ENCODE measurements at places on chromosomes 11 and 22.

DNA sequence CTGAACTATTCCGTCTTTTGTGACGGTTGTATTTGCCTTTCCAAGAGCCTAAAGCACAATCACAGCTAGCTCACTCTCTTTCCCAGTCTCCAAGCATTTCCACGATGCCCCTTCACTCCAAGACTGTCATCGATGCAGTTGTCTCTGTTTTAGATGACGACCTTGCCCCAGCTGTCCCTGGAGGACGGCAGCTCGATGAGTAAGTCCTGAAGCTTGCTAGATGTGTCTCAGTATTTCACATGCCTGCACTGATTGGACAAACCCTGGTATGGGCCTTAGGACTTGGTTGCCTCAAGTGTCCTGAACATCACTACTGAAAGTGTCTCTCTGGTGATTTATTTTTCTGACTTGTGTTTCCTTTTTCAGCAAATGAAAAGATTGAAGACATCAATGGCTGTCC lies 129.9 kb downstream of the NAV2 start:
- DNase-seq, result no peak

DNA sequence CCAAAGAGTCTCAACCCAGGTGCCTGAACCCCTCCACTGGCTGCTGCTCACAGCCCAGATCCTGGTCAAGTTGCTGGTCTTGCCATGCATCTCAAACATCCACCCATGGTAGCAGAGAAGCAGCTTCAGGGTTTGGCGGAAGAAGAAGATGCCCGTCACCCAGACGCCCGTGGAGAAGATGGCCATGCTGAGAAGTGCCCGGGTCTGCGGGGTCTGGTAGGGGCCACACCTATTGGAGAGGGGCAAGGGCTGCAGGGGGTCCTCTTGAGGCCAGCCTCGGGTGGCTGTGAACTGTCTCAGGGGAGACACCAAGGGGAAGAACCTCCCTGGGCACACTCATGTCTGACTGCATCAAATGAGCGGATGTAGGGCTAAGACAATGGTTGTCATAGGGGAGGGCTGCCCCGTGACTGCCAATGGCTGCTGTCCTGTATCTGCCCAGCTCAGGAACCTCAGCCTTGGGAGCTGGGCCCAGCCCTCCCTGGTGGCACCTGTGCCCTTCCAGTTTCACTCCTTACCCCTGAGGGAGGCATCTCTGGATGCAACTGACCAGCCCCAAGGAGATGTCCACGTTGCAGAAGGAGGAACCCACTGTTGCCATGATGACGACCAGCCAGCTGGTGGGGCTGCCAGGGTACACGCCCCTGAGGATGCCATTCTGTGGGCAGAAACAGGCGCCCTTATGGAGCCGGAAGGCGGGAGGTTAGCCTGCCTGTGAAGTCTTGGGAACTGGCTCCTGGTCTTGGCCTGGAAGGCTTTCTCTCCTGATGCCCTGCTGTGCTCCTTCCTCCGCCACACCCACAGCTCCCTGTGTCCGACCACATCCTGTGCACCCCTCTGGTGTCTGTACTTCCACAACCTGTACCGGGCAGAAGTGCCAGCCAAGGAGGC lies 1.2 kb downstream of the CPT1B start:
- DNase-seq, result peak; percentile 41

DNA sequence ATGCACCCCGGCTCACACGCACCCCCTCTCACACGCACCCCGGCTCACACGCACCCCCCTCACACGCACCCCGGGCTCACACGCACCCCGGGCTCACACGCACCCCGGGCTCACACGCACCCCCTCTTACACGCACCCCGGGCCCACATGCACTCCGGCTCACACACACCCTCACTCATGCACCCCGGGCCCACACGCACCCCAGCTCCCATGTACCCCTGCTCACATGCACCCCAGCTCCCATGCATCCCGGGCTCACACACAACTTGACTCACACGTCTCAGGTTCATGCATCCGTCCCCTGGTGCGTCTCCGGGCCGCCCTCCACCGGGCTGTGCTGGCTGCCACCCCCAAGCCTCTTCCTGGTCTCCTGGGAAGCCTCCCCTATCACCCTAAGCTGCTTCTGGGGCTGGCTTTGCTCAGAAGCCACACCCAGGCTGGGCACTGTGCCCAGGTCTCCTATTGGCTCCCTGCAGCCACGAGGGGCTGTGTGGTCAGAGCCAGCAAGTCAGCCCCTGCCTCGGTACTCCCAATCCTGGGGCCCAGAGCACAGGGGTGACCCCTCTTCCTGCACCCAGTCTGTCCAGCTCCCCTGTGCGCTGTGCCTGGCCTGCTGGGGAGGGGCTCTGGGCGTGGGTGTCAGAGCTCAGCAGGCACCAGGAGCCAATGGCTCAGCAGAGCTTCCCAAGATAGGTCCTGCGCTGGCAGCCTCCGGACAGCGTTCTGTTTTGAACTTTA lies 16.9 kb downstream of the TSPAN4 start:
- DNase-seq, result no peak

- no peak for DNase-seq
These were observed 137.3 kb upstream of the SORL1-AS1 start for GRCh38 chr11:121589946-121590537.

- no peak for DNase-seq
These were observed 21.8 kb downstream of the DCUN1D5 start for GRCh38 chr11:103070142-103070541.

- no peak for DNase-seq
These were observed 13.4 kb upstream of the MUC5B start for GRCh38 chr11:1209371-1210057.

DNA sequence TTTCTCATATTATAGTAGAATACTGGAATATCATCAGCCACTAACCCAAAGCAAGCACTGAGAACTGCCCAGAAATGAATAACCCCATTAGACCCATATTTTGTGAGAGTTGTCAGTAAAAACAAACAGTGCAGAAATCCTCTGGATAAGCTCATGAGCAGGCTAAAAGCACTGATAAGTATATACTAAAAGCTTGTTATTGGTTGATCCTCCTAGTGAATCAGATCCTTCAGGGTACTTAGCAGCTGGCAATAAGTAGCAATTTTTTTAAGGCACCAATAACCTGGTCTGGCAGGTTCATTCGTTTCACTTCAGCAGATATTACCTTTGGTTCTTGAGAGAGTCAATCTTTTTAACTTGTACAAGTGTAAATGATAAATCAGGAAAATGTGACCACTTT lies 1.2 kb downstream of the NOX4 start:
- no peak for DNase-seq

GRCh38 chr11:79077702-79078330 lies 363.0 kb downstream of the TENM4 start:
- no peak for DNase-seq

- no peak for DNase-seq
These were observed 306.8 kb downstream of the TBC1D22A start for GRCh38 chr22:47069270-47069669.

DNA sequence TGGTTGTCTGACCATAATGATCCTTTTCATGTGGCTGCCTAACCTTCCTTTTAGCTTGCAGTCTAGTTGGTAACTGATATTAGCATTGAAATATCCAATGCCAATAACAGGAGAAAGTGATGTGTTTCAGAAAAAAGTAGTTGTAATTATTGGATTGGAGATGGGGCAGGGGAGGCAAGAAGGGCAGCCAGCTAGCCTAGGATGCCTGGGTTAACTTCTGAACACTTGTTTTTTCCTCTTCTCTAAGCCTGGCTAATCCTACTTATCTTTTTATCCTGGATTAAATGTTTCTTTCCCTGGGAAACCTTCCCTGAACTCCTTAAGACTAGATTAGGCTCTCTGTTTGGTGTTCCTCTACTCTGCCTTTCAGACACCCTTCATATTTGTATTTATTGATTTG lies 380.2 kb downstream of the TMEM135 start:
- no peak for DNase-seq

GRCh38 chr11:93543292-93543977 lies at the start of gene SMCO4:
Gene SMCO4, minus strand, starts transcription at chr11:93543391. Its CDS starts 64,202 bp downstream, at chr11:93479189.
- DNase-seq, result peak; percentile 79

GRCh38 chr11:34600339-34601084 lies 20.4 kb upstream of the EHF start:
- DNase-seq, result peak; percentile 13

GRCh38 chr11:16512198-16512898 lies 156.0 kb upstream of the SOX6 start:
- no peak for DNase-seq

- DNase-seq, result no peak
These were observed 20.8 kb upstream of the GAB2 start for GRCh38 chr11:78438298-78438975.

DNA sequence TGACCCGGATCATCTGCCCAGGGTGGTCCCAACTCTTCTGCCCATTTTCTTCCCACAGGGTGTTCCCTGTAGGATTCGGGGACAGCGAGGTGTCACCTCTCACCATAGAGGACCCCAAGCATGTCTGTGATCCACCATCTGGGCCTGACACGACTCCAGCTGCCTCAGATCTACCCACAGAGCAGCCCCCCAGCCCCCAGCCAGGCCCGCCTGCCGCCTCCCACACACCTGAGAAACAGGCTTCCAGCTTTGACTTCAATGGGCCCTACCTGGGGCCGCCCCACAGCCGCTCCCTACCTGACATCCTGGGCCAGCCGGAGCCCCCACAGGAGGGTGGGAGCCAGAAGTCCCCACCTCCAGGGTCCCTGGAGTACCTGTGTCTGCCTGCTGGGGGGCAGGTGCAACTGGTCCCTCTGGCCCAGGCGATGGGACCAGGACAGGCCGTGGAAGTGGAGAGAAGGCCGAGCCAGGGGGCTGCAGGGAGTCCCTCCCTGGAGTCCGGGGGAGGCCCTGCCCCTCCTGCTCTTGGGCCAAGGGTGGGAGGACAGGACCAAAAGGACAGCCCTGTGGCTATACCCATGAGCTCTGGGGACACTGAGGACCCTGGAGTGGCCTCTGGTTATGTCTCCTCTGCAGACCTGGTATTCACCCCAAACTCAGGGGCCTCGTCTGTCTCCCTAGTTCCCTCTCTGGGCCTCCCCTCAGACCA lies 24.0 kb downstream of the CSF2RB start:
- no peak for DNase-seq

GRCh38 chr11:121464352-121464946 lies 11.7 kb upstream of the SORL1-AS1 start:
- peak; percentile 97 for DNase-seq

- DNase-seq, result no peak
These were observed 167.0 kb upstream of the NECTIN1 start for GRCh38 chr11:119895981-119896380.

DNA sequence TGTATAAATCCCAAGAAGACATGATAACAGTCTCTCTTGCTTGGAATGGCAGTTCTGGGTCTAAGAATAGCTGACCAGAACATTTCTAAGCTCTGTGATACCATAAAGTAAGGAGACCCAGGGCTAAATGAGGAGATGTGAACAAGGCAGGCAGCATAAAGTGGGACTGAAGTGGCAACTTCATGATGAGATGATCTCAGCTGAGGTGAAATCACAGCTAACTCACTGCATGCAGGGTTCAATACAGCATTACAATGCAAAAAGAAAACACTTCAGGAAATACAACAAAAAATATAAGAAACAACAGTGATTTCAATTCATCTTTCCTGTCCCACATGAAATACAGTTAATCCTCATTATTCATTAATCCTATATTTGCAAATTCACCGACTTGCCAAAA lies 44.6 kb downstream of the MRE11 start:
- DNase-seq, result no peak

DNA sequence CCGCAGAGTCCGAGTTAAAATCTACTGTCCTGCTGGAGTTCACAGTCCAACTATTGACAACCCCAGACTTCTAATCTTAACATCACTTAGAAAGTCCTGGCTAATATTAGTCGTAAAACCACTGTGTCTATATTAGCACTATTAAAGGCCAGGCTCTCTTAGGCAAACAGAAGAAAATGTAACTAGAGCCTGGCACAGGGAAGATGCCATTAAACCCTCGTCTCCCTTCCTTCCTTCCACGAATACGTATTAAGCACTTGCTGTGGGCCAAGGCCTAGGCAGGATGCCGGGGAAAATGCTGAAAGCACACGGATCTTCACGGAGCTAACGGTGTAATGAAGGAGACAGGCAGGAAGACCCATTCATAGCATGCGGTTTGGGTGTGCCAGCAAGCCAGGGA lies 81.5 kb upstream of the LMO1 start:
- DNase-seq, result no peak

DNA sequence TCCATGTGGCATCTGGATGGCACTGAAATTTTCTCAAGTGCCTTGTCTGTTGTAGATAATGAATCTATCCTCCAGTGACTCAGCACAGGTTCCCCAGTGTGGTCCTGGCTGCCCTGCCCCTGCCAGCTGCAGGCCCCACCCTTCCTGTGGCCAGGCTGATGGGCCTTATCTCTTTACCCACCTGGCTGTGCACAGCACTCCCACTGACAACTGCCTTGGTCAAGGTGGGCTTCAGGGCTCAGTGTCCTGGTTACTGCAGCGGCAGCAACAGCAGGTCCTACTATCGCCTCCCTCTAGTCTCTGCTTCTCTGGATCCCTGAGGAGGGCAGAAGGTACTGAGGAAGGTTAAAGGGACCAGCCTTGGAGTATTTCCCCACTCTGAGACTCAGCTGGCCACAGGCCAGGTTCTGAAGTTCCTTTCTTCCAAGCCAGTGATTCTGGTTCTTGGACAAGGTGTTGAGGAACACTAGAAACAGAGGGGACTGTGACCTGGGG lies 3.1 kb downstream of the HMBS start:
- DNase-seq, result peak; percentile 21

DNA sequence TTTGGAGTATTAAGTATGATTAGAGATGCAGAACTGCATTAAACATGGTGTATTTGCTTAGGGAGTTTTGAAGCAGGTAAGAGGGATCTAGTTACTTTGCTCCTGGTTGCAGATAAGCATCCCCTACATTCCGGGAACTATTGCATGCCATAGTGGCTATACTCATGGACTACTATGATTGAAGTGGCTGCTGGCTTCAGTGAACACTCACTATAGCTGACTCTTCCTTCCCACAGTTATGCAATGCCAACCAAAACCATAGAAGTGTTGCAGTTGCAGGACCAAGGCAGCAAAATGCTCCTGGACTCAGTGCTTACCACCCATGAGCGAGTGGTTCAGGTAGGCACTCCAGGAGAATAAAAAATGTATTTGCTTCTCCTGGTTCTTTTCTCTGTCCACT lies 17.0 kb downstream of the COA4 start:
- no peak for DNase-seq

GRCh38 chr11:61601512-61601911 lies 20.6 kb upstream of the SYT7 start:
- DNase-seq, result no peak

DNA sequence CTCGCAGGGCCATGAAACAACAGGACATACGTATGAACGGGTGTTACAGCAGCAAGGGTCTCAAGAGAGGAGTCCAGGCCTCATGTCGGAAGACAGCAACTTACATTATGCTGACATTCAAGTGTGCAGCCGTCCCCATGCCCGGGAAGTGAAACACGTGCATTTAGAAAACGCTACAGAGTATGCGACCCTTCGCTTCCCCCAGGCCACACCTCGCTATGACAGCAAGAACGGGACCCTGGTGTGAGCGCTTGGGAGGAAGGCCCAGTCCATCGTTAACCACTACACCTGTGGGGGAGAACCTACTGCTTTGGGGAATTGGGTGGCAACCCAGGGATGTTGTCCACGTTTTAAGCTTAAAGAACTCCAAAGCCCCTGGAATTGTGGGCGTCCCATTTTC lies 7.2 kb downstream of the C11orf52 start:
- DNase-seq, result no peak

- DNase-seq, result no peak
These were observed 642 bp upstream of the C11orf58 start for GRCh38 chr11:16737818-16738192.

All from HT1080 (cell line).